SK-MEL-5 (cell line): ENCODE measurements at places on chromosomes 5 and 9. TPM values are rescaled to one million over a fixed set of nuclear protein-coding genes. Genes with fewer than 3 reads are reported as not detected.

NKD2 gene
- total RNA-seq = 1.9 and 3.0 TPM in 2 replicates

FSTL4 gene
- 2.1 and 3.6 TPM in 2 replicates for total RNA-seq

PDZD2 gene
- 0.11 and 0.26 TPM in 2 replicates for total RNA-seq

CD74 gene
- total RNA-seq = 46.8 and 48.5 TPM in 2 replicates

CD72 gene
- total RNA-seq = 0.43 and 0.63 TPM in 2 replicates
